Kidney epithelial cell (primary cell): ENCODE measurements at places on chromosomes 3 and 15.

DNA sequence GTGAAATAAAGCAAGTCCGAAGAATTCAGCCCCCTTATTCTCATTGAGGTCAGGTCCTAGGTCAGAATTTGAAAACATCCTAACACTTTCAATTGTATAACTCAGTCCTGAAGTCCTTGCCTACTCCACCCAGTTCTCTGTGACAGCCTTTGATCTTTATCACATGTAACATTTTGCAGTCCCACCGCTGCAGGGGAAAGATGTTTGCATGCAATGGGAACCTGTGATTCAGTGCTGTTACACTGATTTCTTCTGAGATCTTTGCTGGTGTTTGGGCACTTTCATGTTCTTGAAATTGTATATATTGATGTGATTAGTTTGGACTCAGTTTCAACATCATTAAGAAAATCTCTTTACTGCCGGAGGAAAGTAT lies 18.0 kb upstream of the SECISBP2L start:
- no peak for DNase-seq

GRCh38 chr15:89018207-89018606 lies 70.0 kb upstream of the ABHD2 start:
- DNase-seq: no peak

GRCh38 chr3:9276761-9277370 lies 27.4 kb upstream of the SRGAP3 start:
- no peak for DNase-seq

GRCh38 chr3:65342084-65342683 lies 654.4 kb upstream of the ADAMTS9 start:
- DNase-seq: no peak

DNA sequence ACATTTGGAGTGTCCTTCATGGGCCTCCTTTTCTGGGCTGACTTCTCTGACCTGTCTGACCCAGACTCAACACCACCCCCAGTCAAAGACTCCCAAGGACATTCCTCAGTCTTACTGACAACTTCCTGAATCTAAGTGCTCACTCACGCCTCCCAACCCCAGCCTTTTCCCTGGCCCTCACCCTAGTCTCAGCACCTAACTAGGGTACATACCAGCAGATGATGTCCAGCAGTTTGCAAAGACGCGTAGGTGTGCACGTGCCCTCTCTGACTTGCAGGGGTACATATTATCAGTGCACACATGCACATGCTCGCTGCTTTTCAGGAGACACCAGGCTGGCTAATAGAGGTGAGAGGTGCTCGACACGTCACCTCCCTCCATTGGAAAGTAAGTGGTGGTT lies 38.7 kb upstream of the SLCO2A1 start:
- no peak for DNase-seq

- DNase-seq: no peak
Observed at GRCh38 chr3:100022506-100022905, 91.8 kb downstream of the FILIP1L start.

- peak; percentile 1 for DNase-seq
Observed at GRCh38 chr3:47685037-47685436, 96.7 kb downstream of the SMARCC1 start.

- DNase-seq: no peak
Observed at GRCh38 chr15:89003865-89004725, 84.2 kb upstream of the ABHD2 start.

GRCh38 chr15:73320619-73321180 lies 48.1 kb downstream of the HCN4 start:
- DNase-seq: no peak
